T-helper 2 cell treated with Interferon-gamma antibody and Interleukin-4, amounts not matched to agents 5 μg/mL and 100 μg/mL, for 36 hours (primary cell): ENCODE measurements at places on chromosomes 2 and 18.
A peak's percentile ranks its signal among the peaks of the same experiment; 100 is the strongest.

DNA sequence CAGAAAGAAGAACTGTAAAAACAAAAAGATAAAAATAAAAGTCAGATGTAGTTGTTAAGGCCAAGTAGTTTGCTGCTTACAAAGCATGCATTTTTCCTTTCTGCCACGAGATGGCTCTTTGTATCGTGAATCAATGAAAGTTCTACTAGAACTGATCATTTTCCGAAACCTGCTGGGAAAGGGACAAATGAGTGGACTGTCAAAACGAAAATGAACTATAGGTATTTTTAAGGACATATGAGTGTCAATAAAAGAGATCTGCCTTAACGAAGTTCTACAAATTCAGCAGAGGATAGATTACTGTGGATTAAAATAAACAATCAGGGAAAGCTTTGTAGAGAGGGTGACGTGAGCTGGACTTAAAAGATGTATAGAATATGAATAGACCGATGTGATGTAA lies 15.0 kb upstream of the ELOA2 start:
- no peak for DNase-seq

DNA sequence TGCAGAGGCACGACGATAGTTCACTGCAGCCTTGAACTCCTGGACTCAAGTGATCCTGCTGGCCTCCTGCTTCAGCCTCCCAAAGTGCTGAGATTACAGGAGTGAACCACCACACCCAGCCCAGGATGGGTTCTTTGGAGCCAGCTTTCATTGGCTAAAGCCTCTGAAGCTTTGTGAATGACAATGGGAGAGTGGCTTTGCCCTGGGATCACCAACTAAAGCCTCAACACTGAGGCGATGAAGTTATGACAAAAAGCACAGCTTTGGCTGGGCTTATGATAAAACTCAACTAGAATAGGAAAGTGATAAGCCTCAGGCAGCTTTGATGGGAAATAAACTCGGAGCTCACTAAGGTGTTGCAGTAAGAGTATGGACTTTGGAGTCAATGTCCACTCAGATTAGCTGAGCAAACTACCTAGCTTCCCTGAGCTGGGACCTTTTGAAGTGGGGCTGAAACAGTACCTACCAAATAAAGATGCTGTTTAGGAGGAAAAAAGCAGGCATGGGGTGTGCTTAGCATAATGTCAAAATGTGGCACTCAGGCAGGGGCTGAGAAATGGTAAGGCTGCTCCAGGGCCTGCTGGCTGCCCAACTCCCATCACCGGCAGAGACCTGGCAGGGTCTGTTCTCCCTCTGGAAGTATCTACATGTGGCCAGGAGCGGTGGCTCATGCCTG lies 4.3 kb downstream of the TMEM127 start:
- DNase-seq: no peak

DNA sequence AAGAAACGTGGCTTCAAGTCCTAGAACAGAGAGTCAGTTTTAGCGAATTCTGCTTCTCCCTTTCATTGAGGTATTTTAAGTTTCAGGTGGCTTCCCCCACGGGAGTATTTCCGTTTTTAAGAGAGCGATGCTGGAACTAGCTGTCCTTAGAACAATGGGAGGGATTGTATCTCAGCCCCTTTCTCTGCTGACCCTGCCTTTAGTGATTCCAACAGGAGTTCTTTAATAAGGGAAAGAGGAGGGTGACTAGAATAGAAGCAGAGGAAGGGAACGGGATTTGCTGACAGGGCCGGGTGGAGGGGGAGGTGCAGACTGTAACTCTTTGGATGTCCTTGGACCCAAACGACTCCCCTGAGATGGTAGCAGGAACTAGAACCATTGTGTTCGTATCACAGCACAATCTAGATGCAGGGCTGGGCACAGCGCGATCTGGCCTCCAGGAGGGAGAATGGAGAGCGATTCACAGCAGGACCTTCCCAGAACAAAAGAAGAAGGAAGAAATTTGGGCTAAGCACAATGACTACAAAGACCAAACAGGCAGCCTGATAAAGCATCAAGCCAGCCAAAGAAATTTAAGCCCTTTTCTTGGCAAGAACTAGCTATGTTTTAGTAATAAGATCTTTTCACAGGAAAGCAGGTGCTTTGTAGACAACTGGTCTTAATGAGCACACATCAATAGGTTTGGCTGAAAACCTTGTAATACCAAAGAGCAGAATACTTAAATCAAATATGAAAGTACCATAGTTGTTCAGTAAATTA lies 15.8 kb upstream of the RTTN start:
- no peak for DNase-seq

DNA sequence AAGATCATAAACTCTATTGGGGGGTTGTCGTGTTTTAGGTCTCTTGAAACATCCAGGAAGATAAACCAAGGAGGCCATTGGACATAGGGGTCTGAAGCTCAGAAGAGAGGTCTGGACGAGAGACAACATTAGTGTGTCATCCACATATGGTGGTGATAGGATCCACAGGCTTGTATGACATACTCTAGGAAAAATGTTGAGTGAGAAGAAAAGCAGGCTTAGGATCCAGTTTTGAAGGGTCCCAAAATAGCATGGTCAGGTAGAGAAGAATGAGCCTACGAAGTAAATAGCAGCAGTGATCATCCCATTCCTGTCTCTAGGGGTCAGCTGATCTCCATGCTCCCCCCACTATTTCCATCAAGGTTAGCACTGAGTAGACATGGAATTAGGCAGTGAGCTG lies 166.8 kb downstream of the ANKRD30B start:
- DNase-seq: no peak

GRCh38 chr18:71405169-71405809 lies 1116.4 kb downstream of the SOCS6 start:
- DNase-seq: no peak

- no peak for DNase-seq
Observed at GRCh38 chr2:55365303-55365702, 54.4 kb downstream of the CCDC88A start.

GRCh38 chr2:60498127-60498815 lies 55.2 kb downstream of the BCL11A start:
- no peak for DNase-seq

GRCh38 chr2:182090486-182090885 lies 104.8 kb downstream of the PPP1R1C start:
- DNase-seq: no peak

GRCh38 chr2:230864122-230864604 lies 579 bp upstream of the ITM2C start:
- no peak for DNase-seq

DNA sequence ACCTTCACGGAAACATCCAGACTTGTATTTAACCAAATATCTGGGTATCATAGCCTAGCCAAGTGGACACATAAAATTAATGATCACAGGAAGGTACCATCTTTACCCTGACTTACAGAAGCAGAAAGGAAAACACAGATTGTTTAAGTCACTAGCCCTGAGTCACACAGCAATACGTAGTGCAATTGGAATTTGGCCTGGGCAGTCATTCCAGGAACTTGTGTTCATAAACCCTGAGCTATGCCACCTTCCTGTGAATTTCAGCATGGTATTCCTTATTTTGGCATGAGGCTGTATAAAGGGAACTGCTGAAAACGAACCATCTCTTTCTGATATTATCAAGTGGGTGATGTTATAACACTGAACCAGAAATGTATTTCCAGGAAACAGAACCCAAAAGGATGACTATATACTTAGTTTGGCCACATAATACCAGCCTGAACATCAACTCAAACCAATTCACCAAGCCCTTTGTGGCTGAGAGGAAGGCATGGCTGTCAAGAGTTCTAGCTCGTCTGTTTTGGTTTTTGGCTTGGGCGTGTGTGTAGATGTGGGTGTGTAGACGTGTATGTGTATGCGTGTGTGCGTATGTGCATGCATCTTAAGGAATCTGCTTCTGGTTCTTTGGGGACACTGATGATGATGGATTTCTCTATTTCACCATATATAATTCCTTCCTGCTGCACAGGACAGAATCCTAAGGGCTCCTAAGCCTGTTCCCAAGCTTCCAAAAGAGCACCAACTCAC lies 533.4 kb upstream of the ID2 start:
- DNase-seq: peak; percentile 18

DNA sequence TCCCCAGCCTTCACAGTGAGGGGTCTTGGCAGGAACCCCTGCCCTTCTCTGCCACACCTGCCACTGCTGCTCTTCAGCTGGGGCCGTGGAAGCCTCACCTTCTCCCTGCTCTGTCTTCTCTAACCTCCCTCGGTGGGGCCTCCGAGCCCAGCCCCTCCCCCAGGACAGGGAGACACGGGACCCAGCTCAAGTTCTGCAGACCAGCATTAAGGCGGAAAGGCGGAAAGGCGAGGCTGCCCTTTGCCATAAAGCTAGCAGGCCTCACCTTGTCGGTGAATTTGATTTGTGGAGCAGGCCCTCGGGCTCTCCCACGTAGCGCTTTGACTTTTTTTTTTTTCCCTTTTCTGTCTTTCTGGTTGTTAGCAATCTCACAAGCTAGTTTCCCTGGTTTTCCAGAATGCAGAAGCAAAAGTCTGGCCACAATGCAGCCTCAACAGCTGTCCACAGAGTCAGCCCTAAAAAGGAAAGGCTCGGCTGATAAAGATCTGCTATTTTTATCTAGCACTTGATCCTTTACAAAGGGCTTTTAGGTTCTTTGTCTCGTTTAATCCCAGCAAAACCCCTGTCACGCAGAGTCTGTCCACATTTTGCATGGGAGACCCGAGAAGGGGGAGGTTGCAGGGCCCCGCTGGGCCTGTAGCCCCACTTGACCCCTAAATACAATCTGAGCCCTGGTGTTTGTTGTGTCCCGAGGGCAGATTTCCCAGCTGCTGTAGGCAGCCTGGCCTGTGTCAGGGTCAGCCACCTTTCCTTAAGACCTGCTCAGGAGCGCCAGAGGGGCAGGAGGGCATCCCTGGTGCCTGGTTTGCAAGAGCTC lies 6.0 kb downstream of the ITM2C start:
- DNase-seq: no peak

- no peak for DNase-seq
Observed at GRCh38 chr2:212145121-212145520, 393.5 kb downstream of the ERBB4 start.

- no peak for DNase-seq
Observed at GRCh38 chr18:35602193-35602820, 20.8 kb downstream of the GALNT1 start.

DNA sequence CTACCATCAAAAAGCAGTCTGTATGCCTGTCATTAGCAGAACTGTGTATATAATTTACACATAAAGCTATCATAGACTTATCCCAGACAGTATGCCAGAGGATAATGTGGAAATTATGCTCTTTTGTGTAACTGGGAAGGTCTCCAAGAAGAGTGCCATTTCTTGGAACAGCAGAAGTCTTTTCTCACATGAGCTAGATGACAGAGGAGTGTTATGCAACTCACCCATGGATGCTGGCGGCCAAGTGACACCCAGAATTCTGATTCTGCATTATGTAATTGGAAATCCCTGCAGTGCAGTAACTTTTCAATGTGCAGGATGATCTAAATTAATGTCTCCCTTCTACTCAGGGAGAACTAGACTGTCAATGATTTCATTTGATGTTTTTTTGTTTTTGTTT lies 160.0 kb downstream of the UBE2E3 start:
- no peak for DNase-seq

DNA sequence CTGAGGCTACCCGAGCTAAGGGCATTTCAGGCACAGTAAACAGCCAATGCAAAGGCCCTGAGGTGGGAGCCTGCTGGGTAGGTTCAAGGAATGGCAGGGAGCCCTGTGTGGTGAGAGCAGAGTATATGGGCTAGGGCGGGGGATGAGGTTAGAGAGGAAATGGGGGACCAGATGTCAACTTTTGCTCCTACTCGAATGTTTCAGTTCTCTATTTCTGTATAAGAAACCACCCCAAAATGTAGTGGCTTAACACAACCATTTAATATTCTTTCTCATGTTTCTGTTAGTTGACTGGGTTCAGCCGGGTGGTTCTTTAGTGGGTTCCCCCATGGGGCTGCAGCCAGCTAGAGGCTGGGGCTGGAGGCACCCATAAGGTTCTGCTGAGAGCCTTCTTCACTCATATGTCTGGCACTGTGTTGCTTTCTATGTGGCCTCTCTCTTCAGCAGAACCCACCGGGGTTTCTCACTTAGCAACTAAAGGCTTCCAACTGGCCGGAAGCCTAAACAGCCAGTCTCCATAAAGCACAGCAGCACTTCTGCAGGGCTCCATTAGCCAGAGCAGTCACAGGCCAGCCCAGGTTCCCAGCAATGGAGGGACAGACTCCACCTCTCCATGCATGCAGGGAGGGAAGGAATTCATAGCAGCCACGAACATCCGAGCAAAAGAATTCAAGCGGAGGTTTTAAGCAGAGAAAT lies 5.6 kb upstream of the ATOH8 start:
- DNase-seq: no peak

- DNase-seq: no peak
Observed at GRCh38 chr2:2660789-2661355, 329.8 kb upstream of the MYT1L start.
